ENCODE measurements at places on chromosomes 2 and 18. TPM values are rescaled to one million over a fixed set of nuclear protein-coding genes. Genes with fewer than 3 reads are reported as not detected.

DNA sequence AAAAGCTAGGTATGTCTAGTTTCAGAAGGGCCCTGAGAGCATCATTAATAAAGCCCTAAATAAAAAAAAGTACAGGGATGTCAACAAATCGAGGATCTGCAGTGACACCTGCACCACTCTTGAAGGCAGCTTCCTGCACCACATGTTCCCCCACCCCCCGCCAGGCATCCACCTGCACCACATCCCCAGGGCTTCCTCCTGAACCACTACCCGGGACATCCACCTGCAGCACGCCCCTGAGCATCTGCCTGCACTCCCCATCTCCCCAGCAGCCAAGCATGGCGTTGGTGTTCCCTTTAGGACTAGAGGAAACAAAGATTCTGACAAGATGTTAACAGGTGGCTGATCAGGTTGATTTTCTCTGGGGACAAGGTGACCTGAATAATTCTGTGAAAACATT lies 55.2 kb downstream of the DLGAP1 start:
- DNase-seq = no peak

GRCh38 chr2:227164763-227165291 lies 403 bp downstream of the COL4A3 start:
- DNase-seq = no peak

DNA sequence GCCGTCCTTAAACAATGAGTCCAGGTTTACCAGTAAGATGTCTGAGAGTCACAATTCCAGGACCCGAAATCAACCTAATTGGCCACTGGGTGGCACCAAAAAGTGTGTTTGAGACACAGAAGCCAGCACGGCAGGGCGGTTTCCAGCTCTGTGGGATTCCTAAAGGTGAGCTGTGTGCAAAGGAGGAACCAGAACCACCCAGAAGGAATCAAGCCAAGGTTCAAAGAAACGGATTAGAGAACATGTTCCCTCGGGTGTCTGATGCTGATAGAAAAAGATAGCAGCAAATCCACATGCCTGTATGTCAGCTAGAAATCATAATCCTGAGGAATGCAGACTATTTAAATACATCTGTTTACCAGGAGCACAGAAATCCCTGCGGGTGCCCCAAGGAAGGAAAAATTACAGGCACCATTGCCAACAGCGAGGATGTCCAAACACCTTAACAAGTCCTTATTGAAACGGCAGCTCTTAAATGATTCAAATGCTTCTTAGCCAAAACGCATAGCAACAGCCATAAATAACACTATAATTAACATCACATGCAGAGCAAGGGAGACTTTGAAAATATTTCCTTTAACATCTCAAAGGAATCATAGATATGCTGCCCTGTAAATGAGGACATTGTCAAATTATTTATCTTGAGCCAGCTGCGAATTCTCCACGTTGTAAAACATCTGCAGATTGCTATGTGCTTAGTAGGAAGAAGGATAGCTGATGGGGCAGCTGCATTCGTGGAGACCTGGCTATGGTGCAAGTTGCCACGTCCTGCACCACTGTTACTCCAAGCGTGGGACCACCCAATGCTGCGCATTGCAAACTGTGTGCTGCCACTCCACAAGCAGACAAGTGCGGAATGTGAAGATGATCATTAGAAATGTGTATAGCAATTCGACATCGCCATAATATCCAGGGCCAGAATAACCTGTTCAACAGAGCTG lies 318.7 kb upstream of the NCKAP5 start:
- peak; percentile 59 for DNase-seq

DNA sequence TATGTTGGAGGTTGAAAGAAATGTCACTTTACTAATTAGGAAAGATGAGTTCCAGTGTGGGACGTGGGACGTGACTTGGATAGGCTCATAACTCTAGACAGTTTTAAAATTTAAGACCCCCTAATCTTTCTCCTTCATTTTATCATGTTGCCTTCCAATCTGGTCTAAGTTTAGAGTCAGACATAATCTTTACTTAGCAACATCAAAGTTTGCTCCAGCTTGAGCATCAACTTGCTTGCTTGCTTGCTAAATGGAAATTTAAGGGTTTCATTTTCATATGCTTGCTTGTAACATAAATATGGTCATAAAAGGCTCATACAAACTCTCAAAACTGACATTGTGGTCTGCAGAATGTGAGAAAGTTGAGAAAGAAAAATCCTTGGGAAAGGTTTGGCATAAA lies 428.9 kb downstream of the EPHA4 start:
- DNase-seq = no peak

- DNase-seq = peak; percentile 64
Observed at GRCh38 chr2:240200230-240201051, 60.0 kb upstream of the OTOS start.

DNA sequence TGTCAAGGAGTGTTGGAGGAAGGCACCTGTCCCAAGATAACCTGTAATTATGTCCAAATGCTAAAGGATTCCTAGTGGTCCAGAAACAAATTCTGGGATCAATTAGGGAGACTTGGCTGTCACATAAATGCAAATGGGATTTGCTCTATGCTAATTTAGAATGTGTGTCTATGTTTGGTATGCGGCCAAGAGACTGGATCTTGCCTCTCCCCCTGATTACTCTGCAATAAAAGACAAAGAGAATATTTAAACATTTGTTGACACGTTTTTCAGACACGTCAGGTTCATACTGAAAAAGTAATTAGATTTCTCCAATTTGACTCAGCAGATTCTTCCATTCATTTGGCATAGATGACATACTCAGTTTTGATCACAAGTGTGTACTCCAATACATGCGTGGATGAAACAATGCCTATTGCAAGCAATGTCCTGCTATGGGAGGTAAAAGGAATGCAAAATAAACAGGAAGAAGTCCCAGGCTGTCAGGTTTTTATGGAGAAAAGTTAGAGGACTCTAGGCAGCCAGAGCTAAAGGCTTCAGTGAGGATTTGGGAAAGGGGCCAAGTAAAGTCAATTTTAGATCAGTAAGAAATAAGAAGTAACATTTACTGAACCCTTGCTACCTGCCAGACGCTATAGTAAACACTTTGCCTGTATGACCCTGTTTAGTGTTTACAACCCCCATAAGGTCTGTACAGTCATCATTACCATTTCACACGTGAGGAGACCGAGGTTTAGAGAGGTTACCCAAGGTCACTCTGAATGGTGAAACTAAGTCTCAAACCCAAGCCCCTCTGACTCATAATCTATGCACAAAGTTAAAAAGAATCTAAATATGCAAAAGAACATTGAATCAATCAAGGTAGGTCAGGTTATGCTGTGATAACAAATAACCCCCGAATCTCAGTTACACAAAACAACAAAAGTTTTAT lies 7.8 kb downstream of the ANTXR1 start:
- DNase-seq = peak; percentile 43

- DNase-seq = peak; percentile 68
Observed at GRCh38 chr18:6482198-6482977, 67.7 kb upstream of the L3MBTL4 start.

GRCh38 chr18:5630057-5630899 lies 86.5 kb upstream of the EPB41L3 start:
- peak; percentile 59 for DNase-seq

GRCh38 chr2:119728421-119728820 lies 31.3 kb upstream of the PTPN4 start:
- DNase-seq = no peak

FBXO41 gene
- 0.33 TPM for polyA plus RNA-seq

DNA sequence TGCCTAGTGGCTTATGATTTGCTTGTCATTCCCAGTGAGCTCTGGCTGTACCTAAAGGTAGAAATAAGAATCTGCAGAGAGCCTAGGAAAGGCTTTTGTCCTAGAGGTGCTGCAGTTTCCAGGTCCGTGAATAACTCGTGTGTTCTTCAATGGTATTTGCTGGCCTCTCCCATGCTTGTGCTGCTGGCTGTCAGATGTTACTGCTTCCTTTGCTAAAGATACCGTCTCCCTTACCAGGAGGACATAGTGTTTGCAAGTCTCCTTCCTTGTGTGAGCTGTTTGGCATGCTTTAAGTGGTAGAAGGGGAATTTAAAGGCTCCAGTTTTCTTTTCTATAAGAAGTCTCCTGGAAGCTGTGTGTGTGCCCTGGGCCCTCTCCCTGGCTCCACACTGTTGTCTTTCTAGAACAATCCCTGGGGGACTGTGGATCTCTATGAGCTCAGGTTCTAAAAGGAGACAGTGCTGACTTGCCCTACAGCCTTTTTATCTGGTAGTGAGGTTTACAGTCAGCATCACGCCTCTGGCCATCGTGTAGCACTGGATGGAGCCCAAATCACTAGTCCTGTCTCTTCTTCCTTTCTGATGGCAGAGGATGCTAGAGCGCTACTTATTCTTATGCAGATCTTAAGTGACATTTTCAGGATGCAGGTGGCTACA lies 65.8 kb downstream of the RNF144A start:
- peak; percentile 20 for DNase-seq

DNA sequence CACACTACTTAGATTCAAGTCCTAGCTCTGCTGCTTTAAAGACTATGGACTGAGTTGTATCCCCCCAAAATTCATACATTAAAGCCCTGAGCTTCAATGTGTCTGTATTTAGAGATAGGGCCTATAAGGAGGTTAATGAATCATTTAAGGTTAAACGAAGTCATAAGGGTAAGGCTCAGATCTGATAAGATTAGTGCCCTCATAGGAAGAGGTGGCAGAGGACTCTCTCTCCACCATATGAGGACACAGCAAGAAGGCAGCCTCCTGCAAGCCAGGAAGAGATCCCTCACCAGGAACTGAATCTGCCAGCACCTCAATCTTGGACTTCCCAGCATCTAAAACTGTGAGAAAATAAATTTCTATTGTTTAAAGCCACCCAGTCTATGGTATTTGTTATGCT lies 3.1 kb upstream of the CYTIP start:
- DNase-seq = no peak

DNA sequence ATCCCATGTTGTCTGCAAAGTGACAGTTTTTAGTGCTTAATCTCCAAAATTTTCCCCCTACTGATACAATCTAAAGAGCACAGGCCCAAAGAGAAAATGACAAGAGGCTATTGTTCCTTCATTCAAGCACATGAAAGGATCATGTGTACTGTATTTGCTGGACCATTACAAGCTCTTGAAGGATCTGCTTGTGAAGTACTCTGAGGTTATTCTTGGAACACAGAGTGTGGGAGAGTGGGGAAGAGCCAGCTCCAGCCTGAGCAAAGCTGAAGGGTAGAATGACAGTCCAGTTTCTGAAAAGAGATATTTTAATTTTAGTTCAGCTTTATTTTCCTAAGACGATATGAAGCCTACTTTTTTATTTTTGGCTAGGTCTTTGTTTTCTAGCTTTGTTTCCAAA lies 112.2 kb downstream of the GALNT3 start:
- peak; percentile 53 for DNase-seq

VSNL1 gene
- 4.0 TPM for polyA plus RNA-seq

- DNase-seq = no peak
Observed at GRCh38 chr2:79862756-79863155, 349.9 kb downstream of the CTNNA2 start.

GRCh38 chr2:209929369-209929768 lies 73.1 kb upstream of the RPE start:
- no peak for DNase-seq

DNA sequence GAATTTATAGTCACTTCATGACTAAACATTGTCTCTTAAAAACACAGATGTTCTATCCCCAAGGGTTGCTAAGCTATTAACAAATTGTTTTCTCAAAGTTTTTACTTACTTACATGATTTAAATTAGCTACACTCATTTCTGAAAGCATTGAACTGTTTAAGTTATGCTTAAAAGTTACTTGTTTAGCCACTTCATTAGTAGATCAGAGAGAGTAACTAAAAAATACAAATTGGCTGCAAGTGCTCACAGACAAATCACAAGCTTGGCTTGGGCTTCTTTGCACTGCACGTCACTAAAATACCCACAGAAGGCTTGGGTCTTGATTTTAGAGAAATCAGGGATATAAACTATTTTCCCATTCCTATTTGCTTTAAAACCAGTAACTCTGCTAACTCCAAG lies 114.1 kb upstream of the SMAD7 start:
- no peak for DNase-seq

DNA sequence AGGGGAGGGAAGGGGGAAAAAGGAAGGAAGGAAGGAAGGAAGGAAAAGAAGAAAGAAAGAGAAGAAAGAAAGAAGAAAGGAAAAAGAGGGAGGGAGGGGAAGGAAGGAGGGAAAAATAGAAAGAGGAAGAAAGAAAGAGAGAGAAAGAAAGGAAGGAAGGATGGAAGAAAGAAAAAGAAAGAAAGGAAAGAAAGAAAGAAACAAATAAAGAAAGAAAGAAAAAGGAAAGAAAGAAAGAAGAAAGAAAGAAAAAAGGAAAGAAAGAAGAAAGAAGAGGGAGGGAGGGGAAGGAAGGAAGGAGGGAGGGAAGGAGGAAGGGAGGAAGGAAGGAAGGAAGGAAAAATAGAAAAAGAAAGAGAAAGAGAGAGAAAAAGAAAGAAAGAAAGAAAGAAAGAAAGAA lies 315.8 kb upstream of the PIK3C3 start:
- DNase-seq = no peak

ACTG2 gene
- 4.7 TPM for polyA plus RNA-seq

DNA sequence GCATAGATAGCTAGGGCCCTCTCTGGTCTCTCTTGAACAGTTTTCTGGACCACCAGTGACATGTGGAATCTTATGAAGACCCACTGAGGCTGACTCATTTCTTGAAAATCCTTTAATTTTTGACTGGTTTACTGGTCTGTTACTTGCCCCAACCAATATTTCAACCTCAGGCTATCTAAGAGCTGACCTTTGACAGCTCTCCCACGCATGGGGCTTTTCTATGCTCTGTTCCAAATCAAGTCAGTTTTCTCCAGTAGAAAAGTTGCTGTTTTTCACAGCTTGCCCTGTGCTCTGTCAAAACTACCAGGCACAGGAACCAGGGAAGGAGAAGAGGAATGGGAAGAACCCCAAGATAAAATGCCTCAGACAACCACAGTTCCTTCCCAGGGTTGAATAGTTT lies 46.0 kb upstream of the MTIF2 start:
- DNase-seq = no peak

DNA sequence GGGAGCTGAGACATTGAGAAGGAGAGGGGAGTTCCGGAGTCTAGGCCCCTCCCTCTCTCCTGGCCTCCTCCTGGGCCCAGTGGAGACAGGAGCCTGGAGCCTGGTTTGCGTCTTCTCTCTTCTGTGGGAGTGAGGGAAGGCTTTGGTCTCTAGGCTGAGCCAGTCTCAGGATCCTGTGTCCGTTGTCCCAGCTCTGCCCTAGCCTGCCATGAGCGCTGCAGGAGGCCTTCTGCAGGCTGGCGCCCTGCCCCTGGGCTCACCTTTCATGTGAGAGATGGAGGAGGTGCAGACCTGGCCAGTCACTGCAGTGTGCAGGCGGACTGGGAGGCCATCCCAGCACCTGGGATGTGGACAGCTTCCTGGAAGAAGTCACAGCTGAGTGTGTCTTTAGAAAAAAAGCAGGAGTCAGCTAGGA lies 8.7 kb downstream of the IMPA2 start:
- no peak for DNase-seq

CHRND gene
- polyA plus RNA-seq = 124 TPM

DSEL gene
- polyA plus RNA-seq = 19.5 TPM

- DNase-seq = peak; percentile 28
Observed at GRCh38 chr2:79179036-79179435, 19.5 kb upstream of the REG3A start.

ABHD1 gene
- 0.37 TPM for polyA plus RNA-seq

Measured in muscle of back (tissue), 13 donors.